ENCODE measurements at places on chromosomes 2 and 18.
A peak's percentile ranks its signal among the peaks of the same experiment; 100 is the strongest.

DNA sequence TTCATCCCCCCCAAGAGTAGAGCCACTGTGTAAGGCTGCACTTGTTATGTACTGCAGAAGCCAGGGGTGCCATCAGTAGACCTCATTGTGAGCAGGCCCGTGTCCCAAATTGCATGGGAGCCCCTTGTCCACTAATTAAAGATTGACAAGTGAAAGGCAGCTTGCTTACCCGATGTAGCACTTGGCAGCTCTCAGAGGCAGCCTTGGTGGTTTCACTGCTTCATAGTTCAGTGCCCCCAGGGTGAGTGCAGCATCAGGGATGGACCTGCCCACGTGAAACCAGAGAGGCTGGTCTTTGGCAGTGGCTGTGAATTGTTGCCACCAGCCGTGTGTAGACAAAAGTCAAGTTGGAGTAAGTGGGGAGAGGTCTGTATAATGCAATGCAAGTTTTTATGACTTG lies 13.3 kb downstream of the TUBB6 start:
- no peak for DNase-seq

GRCh38 chr18:3970929-3971328 lies 484.2 kb downstream of the DLGAP1 start:
- DNase-seq: no peak

DNA sequence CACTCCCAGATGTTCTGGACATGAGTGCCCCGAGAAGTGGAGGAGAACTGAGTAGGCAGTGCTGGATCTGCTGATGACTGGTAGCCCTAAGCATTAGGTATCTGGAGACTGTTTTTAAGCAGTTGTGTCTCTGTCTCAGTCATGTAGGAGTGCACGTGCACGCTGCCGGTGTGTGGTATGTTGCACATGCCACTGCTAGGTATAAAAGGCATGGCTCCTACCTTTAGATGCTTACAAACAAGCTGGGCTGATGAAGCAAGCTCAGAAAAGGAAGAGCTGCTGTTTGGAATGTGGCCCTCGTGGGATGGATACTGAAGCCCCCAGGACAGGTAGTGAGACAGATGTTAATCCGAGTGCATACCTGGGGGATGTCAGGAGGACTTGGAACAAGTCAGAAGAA lies 49.1 kb downstream of the HK2 start:
- DNase-seq: no peak

- no peak for DNase-seq
Observed at GRCh38 chr2:78351208-78351607, 674.3 kb upstream of the REG3G start.

- DNase-seq: no peak
Observed at GRCh38 chr2:121187351-121187981, 97.5 kb downstream of the TFCP2L1 start.

- peak; percentile 23 for DNase-seq
Observed at GRCh38 chr2:106085181-106085940, 108.7 kb downstream of the UXS1 start.

DNA sequence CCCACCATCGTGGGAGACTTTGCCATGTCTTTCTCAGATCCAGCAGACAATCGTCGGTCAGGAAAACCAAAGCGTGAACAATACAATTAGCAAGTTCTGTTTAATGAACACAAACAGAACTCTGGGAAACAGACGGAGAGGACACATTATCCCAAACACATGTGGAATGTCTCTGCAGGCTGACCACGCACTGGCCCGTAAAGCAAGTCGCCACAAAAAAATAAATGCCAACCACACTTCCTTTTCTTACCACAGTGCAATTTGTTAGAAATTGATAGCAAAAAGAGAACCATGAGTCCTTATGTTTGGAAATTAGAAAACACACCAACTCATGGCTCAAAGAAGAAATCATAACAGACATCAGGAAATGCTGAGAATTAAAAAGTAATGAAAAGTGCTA lies 210.9 kb downstream of the TWIST2 start:
- no peak for DNase-seq

- no peak for DNase-seq
Observed at GRCh38 chr2:86021396-86022378, 84.0 kb downstream of the POLR1A start.

GRCh38 chr2:172740856-172741255 lies 5.2 kb downstream of the RAPGEF4 start:
- no peak for DNase-seq

DNA sequence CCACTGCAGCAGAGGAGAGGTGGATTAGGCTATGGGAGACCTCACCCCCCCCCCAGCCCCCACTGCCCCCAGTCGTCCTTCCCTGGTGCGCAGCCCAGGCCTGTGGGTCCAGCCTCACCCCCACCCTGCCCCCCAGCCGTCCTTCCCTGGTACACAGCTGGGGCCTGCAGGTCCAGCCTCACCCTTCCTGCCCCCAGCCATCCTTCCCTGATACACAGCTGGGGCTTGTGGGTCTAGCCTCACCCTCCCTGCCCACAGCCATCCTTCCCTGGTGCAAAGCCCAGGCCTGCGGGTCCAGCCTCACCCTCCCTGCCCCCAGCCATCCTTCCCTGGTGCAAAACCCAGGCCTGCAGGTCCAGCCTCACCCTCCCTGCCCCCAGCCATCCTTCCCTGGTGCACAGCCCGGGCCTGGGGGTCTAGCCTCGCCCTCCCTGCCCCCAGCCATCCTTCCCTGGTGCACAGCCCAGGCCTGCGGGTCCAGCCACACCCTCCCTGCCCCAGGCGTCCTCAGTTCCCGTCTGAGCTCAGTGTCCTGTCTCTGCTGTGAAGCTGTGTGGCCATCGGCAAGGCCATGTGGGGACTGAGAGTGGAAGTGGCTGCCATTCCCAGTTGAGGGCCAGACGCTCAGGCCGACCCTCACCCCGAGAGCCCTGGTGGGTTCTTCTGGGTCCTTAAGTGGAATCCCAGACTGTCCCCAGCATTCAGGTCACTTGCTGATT lies 86.8 kb upstream of the SNTG2 start:
- DNase-seq: no peak

DNA sequence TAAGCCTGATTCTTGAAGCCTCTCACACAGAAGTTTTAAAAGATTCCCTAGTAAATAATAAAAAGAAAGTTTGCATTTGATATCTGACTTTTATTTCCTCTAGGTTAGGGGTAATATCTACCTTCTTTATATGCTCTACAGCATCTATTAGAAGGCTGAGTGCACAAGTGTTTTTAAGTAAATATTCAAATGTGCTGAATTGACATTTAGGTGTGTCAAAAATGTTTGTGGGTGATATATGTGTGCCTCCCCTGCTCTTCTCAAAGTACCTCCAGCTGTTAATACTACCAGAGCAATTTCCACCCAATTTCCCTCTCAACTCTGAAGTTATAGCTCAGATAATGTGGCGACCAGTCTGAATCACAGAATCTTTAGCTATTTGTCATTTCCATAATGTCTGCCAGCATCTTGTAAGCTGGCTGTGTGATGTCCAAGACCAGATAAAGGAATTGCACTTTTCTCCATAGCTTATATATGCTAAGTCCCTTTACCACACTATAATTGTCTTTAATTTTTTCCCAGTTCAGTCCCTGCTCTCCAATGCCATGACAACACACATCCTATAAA lies 24.4 kb upstream of the ERMN start:
- no peak for DNase-seq

- DNase-seq: no peak
Observed at GRCh38 chr18:48790869-48791635, 159.7 kb downstream of the SMAD7 start.

DNA sequence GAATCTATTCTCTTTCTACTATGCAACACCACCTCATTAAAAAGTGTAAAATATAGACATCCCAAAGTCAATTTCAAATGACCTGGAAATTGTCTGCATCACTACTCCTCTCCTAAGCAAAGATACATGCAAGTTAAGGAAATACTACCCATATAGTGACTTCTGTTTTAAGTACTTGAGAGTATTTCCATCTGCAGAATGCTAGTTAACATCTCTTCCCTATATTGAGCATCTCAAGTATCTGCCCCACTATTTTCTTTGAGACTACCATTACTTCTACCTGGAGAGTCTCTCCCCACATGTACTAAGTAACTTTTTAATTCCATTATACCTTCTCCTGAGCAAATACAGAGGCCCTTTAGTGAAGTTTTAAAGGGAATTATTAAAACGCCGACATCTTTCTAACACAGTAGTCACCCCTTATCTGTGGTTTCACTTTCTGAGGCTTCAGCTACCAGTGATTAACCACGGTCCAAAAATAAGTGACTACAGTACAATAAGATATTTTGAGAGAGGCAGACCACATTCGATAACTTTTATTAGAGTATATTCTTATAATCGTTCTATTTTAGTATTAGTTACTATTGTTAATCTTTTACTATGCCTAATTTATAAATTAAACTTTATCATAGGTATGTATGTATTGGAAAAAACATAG lies 21.8 kb downstream of the CWC22 start:
- no peak for DNase-seq

- no peak for DNase-seq
Observed at GRCh38 chr2:16315908-16316307, 349.7 kb downstream of the CYRIA start.

DNA sequence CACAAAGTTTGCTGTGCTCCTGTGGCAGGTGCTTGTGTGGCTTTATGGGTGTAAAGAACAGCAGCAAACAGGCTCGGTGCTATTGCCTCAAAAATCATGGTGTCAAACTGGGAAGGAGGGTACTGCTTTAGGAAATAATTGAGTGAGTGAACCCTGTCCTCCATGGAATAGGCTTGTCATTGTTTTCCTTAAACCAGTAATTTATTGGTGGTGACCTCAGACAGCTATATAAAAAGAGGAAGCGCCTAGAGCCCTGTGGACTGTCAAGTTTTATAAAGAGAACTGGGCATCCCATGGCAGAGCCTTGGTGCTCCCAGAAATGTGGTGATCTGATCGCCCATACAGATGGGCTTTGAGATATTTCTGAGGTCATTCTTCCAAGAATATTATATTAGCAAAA lies 4.7 kb upstream of the CXCR4 start:
- DNase-seq: no peak

- DNase-seq: no peak
Observed at GRCh38 chr2:110827511-110827910, 95.1 kb downstream of the ACOXL start.

DNA sequence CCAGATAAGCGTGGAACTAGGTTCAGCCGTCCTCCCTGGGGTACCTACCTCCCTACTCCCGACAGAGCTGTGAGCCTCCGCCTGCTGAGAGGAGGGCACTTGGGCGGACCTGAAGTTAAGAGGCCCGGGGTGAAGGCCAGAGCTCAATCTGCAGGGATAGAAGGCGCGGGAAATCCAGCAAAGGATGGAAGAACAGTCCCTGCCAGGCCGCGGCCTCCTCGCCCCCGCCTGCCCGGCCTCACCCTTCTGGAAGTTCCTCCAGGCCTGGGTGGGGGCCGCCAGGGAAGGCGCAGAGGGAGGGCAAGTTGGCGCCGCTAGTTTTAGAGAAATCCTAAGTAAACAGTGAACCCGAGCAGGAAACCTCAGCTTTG lies 13.0 kb downstream of the EN1 start:
- DNase-seq: no peak
